Mesothelial cell of epicardium (in vitro differentiated cells): ENCODE measurements at places on chromosomes 1 and 21.

- no peak for DNase-seq
Observed at GRCh38 chr1:236705771-236706170, 19.5 kb downstream of the ACTN2 start.

DNA sequence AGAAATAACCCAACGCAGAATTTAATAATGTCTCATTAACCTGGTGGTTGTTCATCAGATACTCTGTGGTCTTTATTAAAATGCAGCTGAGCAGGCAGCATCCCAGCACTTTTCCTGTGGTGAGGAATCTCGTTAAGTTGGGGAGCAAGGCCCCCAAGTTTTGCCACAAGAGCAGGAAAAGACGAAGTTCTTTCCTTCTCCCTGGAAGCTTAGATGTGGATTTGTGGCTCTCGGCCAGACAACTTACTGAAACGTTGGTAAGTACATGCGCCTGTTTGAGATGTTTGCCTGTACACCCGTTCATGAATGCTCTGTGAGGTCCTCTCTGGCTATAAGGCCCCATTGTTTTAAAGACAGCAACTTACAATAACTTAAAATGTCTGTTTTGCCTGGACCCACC, 34.3 kb upstream of the PDE9A start:
- DNase-seq, result no peak

DNA sequence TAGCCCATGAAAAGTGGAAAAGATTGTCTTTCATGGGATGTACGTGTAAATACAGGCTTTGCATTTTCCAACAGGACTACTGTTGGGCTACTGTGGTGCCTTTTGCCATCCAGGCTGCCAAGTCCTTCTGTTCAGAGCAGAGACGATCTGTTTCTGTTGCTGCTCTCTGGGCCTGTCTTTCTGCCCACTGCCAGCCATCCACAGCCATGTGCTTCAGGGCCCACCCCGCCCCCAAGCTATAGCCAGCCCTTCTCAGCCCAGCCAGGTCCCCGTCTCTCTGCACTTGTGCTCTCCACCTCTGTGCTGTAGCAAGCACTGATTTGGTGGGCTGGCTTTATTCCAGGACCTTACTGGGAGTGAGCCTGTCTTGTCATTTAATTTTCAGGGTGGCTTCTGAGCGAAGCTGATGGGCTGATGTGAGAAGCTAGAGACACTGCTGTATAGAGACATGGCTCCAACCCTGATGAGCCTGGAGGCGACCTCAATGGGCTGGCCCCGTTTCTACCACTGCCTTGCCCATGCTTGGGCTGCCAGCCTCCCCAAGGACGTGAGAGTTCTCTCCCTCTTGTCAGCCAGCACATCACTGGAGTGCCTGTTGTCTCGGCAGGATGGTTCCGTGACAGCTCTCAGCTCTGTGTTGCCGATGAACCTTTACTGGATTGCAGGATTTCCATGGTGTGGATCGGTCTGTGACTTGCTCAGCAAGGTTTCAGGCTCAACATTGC, 137.8 kb downstream of the PEX14 start:
- no peak for DNase-seq

GRCh38 chr1:34500451-34500850, 254.4 kb upstream of the GJB5 start:
- DNase-seq, result peak; percentile 50

- no peak for DNase-seq
Observed at GRCh38 chr1:41500378-41500777, 15.9 kb upstream of the EDN2 start.

DNA sequence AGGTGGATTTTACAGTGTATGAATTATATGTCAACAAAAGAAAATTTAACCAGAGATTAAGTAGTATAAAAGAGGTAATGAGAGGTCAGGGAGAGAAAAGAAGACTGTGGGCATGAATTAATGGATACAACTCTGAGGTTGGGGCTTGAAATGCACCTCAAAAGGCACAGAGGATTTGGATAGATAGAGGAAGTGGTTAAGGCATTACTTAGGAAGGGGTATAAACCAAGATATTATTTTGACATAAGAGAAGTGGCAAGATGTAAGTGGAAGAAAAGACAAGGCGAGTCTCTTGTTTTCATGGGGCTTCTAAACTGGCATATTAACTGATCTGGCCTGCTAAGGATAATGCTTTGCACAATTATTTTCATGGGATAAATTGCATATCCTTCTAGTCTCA, 34.1 kb downstream of the RAP1A start:
- DNase-seq, result no peak

DNA sequence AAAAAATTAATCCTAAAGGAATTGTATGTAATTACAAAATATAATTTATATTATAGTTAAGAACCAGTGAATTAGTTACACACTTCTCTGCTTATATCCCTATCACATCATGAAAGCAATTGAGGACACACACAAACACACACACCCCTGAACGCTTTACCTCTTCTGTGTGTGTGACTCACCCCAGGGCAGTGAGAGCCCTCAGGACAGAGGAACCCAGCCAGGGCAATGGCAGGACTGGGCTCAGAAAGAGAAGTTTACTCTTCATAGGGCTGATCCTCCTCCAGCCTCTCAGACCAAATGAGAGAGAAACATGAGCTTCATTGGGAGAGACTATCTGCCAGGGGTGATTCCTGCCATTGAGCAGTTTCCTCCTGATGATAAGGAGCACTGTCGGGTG, 38.1 kb downstream of the SLC44A3 start:
- no peak for DNase-seq

DNA sequence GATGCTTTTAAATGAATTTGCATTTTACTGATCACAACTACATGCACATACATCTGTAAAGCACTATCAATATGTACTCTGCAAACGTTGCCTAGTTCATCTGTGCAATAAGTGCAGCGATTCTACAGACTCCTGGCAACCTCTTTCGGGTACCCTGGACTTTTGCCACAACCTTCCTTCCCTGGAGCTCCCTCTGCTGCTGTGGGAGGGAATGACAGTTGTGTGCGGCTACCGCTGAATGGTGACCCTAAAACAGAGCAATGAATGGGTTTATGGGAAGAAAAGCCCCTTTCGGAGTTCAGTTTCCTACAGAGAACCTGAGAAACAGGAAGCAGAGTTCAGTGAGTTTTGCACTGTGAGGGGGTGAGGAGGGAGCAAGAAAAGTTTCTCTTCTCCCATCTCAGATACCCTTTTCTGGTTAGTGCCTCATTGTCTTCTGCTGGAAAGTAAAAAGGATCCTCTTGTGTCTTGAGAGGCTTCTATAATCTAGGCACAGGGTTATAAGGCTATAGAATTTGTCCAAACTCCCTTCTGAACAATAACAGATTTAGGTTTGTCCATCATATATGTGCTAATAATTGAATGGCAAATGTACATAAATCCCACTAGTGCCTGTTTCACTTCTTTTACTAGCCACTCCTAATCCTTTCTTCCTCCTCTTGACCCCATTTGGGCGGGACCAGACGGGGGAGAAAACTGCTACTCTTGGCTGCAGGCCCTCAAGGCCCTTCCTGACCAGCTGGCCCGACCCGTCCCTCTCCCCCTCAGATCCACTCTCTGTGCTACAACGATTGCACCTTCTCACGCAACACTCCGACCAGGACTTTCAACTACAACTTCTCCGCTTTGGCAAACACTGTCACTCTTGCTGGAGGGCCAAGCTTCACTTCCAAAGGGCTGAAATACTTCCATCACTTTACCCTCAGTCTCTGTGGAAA, 19.8 kb upstream of the SARS1 start:
- no peak for DNase-seq

DNA sequence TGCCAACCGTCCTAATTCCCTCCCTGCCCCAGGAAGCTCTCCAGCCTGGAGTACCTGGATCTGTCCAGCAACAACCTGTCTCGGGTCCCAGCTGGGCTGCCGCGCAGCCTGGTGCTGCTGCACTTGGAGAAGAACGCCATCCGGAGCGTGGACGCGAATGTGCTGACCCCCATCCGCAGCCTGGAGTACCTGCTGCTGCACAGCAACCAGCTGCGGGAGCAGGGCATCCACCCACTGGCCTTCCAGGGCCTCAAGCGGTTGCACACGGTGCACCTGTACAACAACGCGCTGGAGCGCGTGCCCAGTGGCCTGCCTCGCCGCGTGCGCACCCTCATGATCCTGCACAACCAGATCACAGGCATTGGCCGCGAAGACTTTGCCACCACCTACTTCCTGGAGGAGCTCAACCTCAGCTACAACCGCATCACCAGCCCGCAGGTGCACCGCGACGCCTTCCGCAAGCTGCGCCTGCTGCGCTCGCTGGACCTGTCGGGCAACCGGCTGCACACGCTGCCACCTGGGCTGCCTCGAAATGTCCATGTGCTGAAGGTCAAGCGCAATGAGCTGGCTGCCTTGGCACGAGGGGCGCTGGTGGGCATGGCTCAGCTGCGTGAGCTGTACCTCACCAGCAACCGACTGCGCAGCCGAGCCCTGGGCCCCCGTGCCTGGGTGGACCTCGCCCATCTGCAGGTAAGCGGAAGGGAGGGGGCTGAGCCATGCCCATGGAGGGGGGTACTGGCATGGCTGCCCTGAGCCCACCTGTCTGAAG, 16.5 kb downstream of the PODN start:
- DNase-seq, result no peak

- DNase-seq, result no peak
Observed at GRCh38 chr1:192151176-192151575, 7.1 kb upstream of the RGS18 start.
